NCI-H524 (cell line): ENCODE measurements at places on chromosomes 3 and 15.
A peak's percentile ranks its signal among the peaks of the same experiment; 100 is the strongest.

GRCh38 chr3:171125010-171125409 lies 98.5 kb upstream of the SLC2A2 start:
- no peak for DNase-seq

DNA sequence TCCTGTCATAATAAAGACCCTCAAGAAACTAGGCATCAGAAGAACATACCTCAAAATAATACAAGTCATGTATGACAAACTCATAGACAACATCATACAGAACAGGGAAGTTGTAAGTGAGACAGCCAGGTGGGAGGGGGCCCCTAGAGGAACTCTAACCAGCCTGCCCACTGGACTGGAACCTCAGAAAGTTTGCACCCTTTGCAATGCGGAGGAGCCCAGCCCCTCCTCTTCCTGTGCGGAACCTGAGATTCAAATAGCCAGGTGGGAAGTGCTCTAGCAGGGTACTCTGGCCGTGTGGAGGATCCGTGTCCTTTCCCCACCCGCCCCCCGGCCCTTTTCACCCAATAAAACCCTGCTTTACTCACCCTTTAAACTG lies 387.0 kb upstream of the CBLB start:
- no peak for DNase-seq

DNA sequence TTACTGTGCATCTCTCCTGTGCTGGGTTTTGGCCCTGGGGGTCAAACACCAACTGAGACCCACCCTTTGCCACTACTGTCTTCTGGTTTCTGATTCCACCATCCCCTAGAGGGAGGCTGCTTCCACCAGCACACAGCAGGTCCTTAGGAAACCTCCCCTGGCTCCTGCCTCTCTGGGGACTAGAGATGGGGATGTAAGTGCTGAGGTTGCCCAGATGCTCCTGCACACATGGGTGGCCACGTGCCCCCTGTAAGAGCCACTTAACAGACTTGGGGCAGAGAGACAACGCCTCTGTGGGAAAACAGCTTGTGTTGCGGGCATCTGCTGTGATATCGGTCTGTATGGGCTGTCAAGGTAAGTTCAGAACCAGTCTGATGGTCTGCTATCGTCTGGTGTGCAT lies 83.4 kb downstream of the ATP2B2 start:
- peak; percentile 90 for DNase-seq

DNA sequence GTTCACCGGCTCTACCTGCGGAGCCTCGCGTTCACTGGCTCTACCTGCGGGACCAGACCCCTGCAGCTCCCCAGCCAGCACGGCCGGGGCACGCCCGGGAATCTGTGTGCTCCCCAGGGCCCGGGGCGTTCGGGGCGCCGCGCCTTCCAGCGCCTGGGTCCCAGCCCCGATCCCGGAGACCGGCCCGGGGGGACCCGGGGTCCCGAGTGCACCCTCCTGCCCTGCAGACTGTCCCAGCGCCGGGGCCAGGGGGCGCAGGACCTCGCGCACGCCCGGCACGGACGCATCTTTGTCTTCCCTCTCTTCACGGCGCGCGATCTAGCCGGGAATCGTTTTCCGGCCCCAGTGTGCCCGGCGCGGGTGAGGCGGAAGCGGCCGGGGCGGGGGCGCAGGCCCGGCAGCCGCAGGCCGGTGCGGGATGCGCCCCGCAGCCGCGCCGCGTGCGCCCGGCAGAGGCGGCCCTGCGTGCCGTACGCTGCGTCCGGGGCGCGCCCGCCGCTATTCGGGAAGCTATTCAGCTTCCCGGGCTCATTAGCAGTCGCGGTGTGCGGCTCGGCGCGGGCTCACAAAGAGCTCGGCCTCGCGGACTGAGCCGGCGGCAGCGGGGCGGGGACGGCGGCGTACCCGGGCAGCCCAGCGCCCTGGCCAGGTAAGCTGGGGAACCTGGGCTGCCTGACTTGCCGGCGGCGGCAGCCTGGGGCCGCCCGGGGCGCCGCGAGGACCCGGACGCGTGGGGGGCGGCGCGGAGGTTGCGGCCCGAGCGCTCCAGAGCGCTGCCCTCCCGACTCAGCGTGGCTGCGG lies at the start of gene APBA2:
APBA2 (plus strand) TSS at position 345 of the 801 bp plus-strand sequence. CDS start 167,911 bp downstream, outside the sequence.
- peak; percentile 56 for DNase-seq

GRCh38 chr15:98213346-98213979 lies 253.0 kb downstream of the ARRDC4 start:
- DNase-seq = no peak

- no peak for DNase-seq
These were observed 142.5 kb downstream of the HCN4 start for GRCh38 chr15:73226093-73226814.

DNA sequence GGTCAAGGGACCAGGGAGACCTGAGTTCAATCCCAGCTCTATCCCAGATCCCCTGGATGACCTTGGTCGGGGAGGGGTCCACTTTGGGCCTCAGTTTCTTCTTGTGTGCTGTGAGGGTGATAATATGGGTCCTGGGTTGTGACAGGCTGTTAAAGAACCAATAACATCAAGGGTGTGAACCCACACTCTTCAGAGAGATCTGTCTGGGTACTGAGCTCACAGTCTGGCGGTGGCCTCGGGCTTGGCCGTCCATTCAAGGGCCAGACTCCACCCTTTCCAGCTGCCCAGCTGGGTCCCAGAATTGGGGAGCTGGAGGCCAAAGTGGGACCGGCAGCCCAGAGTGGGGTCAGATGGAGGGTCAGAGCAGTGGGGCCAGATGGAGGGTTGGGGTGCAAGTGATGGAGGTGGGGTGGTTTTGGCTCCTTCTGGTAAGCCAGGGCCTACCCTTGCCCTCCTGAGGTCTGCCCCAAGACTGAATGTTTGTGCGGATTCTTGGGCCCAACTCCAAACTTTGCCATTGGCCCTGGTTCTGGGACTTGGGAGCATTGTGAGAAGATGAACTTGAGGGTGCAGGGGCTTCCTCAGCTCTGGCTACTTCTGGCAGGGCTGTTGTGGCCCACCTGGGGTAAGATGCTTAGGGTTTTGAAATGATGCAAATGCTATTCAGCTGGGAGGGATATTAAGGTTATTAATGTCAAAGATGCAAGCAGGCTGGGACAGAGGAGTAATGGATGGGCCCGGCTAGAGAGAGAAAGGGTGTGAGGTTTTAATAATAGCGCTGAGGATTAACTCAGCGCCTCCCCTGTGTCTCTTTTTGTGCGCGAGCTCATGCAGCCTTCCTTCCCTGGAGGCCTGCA lies 1.5 kb downstream of the CORO2B start:
- DNase-seq = no peak
